ENCODE measurements at places on chromosomes 11 and 22.

GRCh38 chr11:12831471-12832202 is 157.4 kb downstream of the TEAD1 start:
- DNase-seq = no peak

- DNase-seq = no peak
These were observed 147.5 kb downstream of the ELP4 start for GRCh38 chr11:31657091-31657490.

- no peak for DNase-seq
These were observed 17.3 kb upstream of the INSC start for GRCh38 chr11:15097411-15097810.

DNA sequence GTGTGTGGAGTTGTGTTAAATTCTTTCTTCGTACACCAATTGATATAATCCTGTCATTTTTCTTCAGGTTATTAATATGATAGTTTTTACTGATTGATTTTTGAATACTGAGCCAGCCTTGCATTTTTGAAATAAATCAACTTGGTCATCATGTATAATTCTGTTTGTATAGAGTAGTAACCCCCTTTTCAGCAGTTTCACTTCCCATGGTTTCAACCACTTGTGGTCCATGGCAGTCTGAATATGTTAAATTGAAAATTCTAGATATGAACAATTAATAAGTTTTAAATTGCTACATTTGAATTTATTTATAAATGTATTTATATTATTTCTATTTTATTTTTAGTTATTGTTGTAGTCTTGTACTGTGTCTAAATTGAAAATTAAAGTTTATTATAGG is 32.6 kb downstream of the MS4A6A start:
- no peak for DNase-seq

DNA sequence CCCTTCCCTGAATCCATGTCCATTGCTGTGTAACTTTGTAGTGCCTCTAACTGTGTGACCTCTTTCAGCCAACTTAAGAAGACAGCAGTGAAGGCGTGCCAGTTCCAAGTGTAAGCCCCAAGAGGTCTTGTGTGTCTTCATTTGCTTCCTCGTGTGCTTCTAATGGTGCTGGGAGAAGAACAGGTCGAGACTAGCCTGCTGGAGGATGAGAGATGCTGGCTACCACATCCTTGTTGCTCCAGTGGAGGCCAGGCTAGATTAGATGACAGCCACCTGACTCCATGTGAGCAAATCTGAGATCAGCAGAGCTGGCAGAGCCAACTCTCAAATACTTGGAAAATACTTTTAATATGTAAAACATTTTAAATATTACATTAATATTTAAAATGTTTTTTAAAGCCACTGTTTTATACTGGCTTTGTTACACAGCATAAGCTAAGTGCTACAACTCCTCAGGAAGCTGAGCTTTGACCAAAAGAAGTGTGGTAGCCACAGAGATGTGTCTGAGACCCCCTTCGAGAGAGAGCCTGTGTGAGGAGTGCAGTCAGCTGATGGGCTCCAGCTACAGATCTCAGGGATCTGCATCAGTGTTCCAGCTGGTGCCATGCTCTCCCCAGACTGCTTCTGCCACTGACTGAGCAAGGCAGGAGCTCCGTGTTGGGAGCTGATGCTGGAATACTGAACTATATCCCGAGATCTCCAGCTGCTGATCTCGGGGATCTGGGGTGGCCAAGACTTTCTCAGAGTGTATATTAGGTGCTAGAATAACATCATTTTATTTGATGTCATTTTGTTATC is 8.9 kb downstream of the KCNJ11 start:
- DNase-seq = no peak

DNA sequence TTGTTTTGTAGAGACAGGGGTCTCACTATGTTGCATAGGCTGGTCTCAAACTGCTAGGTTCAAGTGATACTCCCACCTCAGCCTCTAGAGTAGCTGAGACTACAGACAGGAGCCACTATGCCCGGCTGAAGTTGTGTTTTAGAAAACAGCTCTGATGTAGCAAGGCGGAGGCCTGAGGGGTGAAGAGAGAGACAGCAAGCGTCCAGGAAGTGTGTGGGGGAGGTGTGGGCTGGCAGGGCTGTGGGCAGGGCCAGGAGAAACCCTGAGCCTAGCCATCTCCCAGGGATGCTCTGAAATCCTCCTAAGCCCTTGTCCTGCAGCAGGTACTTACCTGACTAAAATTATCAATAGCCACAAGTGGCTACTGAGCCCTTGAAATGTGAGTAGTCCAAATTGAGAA is 16.1 kb upstream of the RPS3 start:
- DNase-seq = no peak

DNA sequence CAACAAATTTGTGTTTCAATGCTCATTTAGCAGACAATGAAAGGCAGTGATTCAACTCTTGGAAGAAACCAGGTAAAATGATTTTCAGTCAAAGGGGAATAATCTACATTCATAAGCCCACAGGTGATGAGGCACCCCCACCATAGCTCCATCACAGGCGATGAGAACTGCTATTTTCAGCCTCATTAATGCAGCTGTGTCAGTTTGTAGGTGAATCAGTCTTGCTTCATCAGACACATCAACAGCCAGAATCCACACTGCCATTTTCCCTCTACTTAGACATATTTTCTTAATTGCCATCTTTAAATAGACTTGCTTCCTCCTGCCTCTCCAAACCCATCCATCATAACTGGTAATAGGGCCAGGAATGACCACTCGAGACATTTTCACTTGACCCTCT is 701.0 kb downstream of the OPCML start:
- no peak for DNase-seq
